ENCODE measurements at places on chromosomes 16 and 17. TPM values are rescaled to one million over a fixed set of nuclear protein-coding genes. Genes with fewer than 3 reads are reported as not detected.

RNF157 gene
- total RNA-seq = 13.9 TPM

GRCh38 chr17:29837531-29837930 is 92.5 kb downstream of the SSH2 start:
- no peak for DNase-seq

- no peak for DNase-seq
Measured at GRCh38 chr16:69250081-69250480, 61.1 kb upstream of the VPS4A start.

CCL16 gene
- total RNA-seq = not detected

GRCh38 chr16:75279305-75279704 is 27.9 kb upstream of the BCAR1 start:
- no peak for DNase-seq

ABCC1 gene
- total RNA-seq = 64.6 TPM

MYH2 gene
- total RNA-seq = not detected

- DNase-seq = no peak
Measured at GRCh38 chr16:13426269-13426668, 493.7 kb upstream of the ERCC4 start.

GRCh38 chr16:78446486-78446885 is 347.0 kb downstream of the WWOX start:
- no peak for DNase-seq

FOXN1 gene
- total RNA-seq = not detected

- DNase-seq = no peak
Measured at GRCh38 chr17:19016297-19016696, 11.7 kb upstream of the FAM83G start.

- no peak for DNase-seq
Measured at GRCh38 chr16:16033208-16033717, 83.8 kb downstream of the ABCC1 start.

GRCh38 chr17:74566132-74566753 is 1.1 kb downstream of the CD300H start:
- DNase-seq = no peak

PPM1E gene
- total RNA-seq = not detected

STAC2 gene
- not detected for total RNA-seq

- DNase-seq = no peak
Measured at GRCh38 chr16:84861671-84862070, 41.9 kb downstream of the CRISPLD2 start.

DNA sequence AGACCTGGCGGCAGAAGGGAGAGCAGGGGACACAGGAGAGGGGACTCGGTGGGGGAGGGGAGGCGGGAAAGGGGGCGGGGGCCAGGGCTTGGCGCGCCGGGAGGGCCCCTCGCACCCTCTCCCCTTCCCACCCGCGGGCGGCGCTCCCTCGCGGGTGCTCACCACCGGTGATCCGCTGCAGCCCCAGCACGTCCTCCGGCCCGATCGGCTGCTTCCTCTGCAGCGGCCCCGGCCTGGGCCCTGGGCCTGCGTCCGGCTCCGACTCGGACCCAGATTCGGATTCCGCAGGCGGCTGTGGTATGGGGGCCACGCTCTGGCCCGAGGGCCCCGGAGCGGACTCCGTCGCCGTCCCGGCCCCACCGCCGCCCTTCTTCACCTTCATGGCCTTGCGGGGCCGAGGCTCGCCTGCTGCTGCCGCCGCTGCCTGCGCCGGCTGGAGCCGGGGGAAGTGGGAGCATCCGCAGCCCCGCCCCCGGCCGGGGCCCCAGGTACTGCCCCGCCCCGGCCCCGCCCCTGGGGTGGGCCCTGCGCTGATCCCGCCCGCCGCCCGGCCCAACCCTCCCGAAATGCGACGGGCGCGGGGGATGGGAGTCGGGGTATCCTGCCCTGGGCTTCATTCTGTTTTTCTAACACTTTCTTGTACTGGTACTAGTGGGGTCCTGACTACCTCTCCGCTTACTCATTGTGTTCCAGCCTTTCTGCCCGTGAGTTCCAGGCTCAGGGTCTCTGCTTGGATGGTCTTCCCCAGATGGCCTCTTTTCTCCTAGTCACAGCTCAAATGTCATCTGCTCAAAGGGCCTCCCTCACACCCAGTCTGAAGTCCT is at the start of gene UNC119:
UNC119 (minus strand) TSS at position 449 of the 824 bp plus-strand sequence; CDS start at position 382, 67 bp downstream.
- peak; percentile 72 for DNase-seq

- peak; percentile 96 for DNase-seq
Measured at GRCh38 chr17:77444984-77445759, 304.4 kb downstream of the SEC14L1 start.

- DNase-seq = no peak
Measured at GRCh38 chr16:50402298-50402895, 33.6 kb upstream of the BRD7 start.

GRCh38 chr17:81294512-81295030 is 536 bp downstream of the SLC38A10 start:
- DNase-seq = peak; percentile 7

MRPL58 gene
- 68.8 TPM for total RNA-seq

SEPTIN1 gene
- 187 TPM for total RNA-seq

DNA sequence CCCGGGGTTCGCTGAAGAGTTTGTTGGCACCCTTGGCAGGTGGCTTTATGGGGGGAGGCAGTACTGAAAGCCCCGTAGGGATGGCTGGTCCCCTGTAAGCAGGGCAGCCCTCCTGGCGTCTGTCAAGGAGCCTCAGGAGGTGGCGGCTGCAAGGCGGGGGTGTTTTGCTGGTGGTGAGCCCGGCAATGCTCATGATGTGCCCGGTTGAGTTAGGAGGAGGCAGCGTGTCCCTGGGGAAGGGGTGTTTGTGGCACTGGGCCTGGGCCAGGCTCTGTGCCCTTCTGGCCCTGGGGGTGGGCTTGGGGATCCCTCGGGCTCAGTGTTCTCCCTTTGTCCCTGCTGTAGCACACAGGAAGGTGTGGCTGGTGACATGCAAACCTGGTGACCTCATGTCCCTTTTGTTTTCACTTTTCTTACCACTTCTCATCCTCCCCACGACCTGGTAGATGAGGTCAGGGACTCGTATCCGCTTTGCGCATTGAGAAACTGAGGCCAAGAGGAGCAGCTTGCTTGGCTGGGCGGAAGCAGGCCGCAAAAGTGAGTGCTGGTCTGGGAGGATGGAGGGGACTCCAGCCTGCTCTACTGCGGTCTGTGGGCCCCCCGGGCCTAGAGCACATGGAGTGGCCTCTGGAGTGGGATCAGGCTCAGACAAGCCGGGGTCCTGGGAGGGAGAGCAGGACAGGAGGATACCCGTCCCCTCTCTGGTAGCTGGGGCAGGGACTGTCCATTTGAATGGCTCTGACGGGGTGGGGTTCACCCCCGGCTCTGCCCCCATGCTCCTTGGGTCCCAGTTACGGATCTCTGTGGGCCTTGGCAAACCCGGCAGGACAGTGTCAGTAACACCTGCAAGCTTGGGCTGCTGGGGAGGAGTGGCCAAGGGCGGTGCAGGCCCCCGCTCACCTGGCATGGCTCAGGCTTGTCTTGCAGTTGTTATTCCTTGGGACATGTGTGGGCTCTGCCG is 2.2 kb downstream of the SNN start:
- no peak for DNase-seq

NPB gene
- total RNA-seq = 0.62 TPM

DNA sequence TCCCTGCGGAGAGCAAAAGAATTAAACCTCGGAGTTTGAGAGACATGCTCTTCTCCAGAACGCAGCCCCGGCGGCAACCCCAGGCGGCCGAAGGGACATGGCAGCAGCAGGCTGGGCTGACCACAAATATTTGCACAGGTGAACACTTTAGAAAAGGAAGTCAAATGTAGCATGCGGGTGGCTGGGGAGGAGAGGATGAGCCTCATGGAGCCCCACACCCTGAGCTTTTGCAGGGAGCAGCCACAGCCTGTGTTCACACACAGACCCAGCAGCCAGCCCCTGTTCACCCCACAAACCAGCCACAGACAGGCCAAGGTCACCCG is 17.8 kb downstream of the HS3ST6 start:
- DNase-seq = no peak

MSLN gene
- not detected for total RNA-seq

GRCh38 chr17:48612854-48613691 is 2.0 kb downstream of the HOXB8 start:
- DNase-seq = peak; percentile 46

GRCh38 chr16:14496786-14497185 is 133.3 kb downstream of the PARN start:
- DNase-seq = no peak

DNA sequence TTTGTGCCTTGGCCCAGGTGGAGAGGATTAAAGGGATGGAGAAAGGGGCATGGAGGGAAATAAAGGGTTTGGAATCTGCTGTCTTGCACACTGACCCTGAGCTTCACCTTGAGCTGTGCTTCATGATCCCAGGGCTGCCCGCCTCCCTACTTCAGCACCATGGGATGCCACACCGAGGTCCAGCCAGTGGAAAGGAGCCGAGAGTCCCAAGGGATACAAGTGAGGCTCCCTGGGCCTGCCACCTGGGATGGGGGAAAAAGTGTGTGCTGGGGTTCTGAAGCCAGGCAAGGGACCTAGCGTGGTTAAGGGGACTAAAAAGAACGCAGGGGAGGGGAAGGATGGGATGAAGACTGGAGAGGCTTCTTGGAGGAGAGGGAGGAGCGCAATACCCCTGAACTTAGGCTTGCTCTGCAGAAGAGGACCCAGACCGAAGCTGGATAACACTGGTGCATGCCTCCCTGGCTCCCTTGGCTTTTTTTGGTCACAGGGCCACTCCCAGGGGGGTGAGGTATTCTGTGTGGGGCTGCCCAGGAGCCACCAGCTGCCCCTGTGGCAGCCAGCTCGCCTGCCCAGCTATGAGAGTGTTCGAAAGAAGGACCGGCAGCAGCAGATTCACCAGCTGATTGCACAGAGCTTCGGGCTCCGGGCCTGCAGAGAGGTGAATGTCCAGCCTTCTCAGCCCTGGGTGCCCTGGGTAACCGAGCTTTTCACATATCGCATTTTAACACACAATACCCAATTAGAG is 7.2 kb downstream of the MRPL27 start:
- DNase-seq = no peak

GRCh38 chr17:57285701-57286100 is 29.4 kb downstream of the MSI2 start:
- DNase-seq = no peak

IGFALS gene
- not detected for total RNA-seq

GRCh38 chr16:10751291-10751697 is 7.7 kb downstream of the NUBP1 start:
- DNase-seq = no peak

DNA sequence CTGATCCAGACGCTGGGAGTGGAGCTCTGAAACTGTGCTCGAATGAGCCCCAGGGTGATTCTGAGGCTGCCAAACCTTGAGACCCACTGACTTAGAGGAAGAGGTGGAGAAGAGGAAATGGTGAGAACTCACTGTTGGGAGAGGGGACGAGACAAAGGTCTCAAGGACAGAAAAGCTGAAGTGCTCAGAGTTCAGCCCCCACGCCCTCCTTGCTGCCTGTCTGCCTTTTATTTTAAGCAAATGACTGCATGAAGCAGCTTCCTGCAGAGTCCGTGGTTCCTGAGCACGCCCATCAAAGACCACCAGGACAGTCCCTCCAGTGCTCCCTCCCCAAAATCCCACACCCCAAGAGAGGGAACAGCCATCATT is 20.4 kb downstream of the COTL1 start:
- no peak for DNase-seq

DNA sequence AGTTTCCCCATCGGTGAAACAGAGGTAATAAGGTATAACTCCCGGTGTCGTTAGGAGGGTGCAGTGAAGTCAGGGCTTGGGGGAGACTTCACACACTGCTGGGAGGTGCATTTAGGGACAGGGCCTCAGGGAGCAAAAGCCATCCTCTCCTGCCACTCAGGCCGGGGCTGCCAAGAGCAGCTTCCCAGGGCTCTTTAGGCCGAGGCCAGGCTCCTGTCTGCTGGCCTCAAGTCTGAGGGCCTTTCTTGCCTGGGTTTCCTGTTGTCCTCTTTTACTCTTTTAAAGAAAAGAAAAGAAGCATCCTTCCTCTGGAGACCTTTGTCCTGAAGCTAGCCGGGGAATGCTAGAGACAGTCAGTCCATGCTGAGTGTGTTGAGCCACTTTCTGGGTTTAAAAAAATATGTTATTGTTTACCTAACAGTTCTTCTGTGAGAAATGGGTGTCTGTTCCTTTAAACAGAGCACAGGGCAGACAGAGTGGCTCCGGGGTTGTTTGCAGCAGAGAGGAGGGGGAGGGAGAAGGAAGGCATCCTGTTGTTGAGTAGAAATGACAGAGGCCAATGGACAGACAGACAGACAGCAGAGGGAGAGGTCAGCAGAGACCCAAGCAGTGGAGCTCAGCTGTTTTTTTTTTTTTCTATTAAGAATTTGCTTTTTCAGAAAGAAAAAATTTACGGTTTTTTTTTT is 79.1 kb downstream of the C17orf67 start:
- no peak for DNase-seq

DNA sequence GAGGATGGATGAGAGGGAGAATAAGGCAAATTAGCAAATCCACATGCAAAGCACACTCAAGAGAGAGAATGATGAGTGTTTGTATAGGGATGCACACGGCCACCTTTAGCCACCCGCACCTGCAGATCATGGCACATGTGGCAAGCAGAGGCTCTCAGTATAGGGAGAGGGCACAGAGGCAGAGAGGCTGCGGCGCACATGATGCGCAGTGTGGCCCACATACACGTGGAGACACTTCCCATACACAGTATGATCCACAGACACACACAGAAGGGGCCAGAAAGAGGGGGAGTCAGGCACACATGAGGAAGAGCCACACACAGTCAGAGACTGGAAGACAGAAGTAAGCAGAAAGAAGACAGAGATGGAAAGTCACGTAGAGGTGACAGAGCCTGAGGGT is 6.5 kb upstream of the CHD3 start:
- DNase-seq = no peak

DNA sequence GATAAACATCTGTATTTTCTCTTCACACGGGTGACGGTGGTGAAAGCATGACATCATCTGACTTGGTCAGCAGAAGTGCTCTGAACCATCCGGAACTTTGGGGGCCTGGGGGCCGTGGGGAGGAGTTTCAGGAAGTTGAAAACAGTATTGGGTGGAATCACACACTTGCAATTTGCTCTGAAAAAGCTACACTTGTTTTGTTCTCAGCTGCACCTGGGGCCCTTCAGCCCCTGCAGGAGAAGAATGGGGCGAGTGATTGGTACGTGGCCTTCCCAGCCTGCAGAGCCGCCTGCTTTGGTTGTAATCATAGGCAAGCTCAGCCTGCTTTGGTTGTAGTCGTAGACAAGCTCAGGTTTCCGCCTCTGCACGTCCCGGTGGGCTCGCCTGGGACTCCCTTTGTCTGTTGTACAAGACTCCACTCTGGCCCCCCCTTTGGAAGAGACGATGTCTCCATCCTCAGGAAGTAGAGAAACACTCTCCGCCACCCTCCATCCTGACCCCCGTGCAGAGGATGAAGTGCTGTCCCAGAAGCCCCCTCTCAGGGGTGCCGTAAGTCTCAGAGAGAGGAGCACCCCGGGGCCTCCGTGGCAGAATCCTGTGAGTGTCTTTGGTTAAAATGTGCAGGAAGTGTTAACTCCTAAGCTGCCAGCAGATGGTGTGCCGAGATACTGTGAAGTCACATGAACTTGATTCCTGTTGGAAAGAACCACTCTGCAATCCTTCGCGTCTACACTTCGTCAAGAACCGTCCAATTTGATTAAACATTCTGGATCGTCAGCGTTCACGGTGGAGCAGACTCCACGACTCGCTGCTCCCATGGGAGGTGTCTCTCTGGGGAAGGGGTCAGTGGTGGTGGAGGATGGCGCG is 5.4 kb downstream of the BANP start:
- DNase-seq = peak; percentile 83

All from CD8-positive, alpha-beta memory T cell (primary cell).